ENCODE measurements at places on chromosomes 2 and 18. TPM values are rescaled to one million over a fixed set of nuclear protein-coding genes. Genes with fewer than 3 reads are reported as not detected.

FMNL2 gene
- 53.6 TPM for total RNA-seq

LRRC30 gene
- not detected for total RNA-seq

TRAF3IP1 gene
- total RNA-seq = 10.4 TPM

LINC00305 gene
- not detected for total RNA-seq

WNT10A gene
- total RNA-seq = 0.07 TPM

TMEM198 gene
- not detected for total RNA-seq

MC2R gene
- total RNA-seq = not detected

UGT1A4 gene
- total RNA-seq = not detected

SLC11A1 gene
- 0.13 TPM for total RNA-seq

RGPD4 gene
- not detected for total RNA-seq

TNFAIP6 gene
- not detected for total RNA-seq

KIF1A gene
- not detected for total RNA-seq

MGAT4A gene
- total RNA-seq = 83.0 TPM

C2orf80 gene
- not detected for total RNA-seq

SLC9A4 gene
- not detected for total RNA-seq

CCDC85A gene
- 15.4 TPM for total RNA-seq

LIMS2 gene
- total RNA-seq = 11.2 TPM

SLC4A3 gene
- total RNA-seq = 0.13 TPM

DBI gene
- total RNA-seq = 96.1 TPM

GREB1 gene
- 0.13 TPM for total RNA-seq

RIT2 gene
- total RNA-seq = not detected

DNAH7 gene
- total RNA-seq = 0.13 TPM

C2orf78 gene
- total RNA-seq = not detected

EVX2 gene
- not detected for total RNA-seq

DCAF17 gene
- 30.0 TPM for total RNA-seq

SOX11 gene
- not detected for total RNA-seq

RFX8 gene
- total RNA-seq = 2.0 TPM

STARD6 gene
- not detected for total RNA-seq

FLACC1 gene
- total RNA-seq = 2.3 TPM

UGT1A6 gene
- not detected for total RNA-seq

PROM2 gene
- total RNA-seq = under 0.01 TPM

SULT1C4 gene
- total RNA-seq = 4.7 TPM

HOXD11 gene
- not detected for total RNA-seq

IL37 gene
- total RNA-seq = not detected

Data from thoracic aorta endothelial cell (primary cell).